Mesenteric fat pad (tissue), 1 donor: ENCODE measurements at places on chromosomes 12 and 14. TPM values are rescaled to one million over a fixed set of nuclear protein-coding genes. Genes with fewer than 3 reads are reported as not detected.

Gene ACOT6
- not detected for total RNA-seq

Gene NPFF
- total RNA-seq = not detected

Gene KLRC3
- not detected for total RNA-seq

Gene TMPRSS12
- total RNA-seq = not detected

Gene LALBA
- not detected for total RNA-seq

Gene MYH6
- total RNA-seq = not detected

Gene SDR9C7
- not detected for total RNA-seq

Gene FGD6
- 5.4 TPM for total RNA-seq

Gene WSCD2
- 0.42 TPM for total RNA-seq

Gene SLC6A13
- total RNA-seq = not detected

Gene AHNAK2
- total RNA-seq = 15.7 TPM

Gene RIMBP2
- 1.1 TPM for total RNA-seq

Gene CAPZA3
- not detected for total RNA-seq

Gene C12orf50
- total RNA-seq = 0.13 TPM

Gene TSPAN11
- total RNA-seq = 1.4 TPM

Gene BICDL1
- 0.39 TPM for total RNA-seq

Gene KRT71
- not detected for total RNA-seq

Gene CIROP
- total RNA-seq = not detected

Gene KLHDC1
- 7.8 TPM for total RNA-seq

Gene BEST3
- total RNA-seq = not detected

Gene WNT1
- total RNA-seq = not detected

Gene DLGAP5
- total RNA-seq = not detected

Gene OAS2
- 36.6 TPM for total RNA-seq

Gene MDP1
- total RNA-seq = 10.3 TPM

Gene LRP1-AS
- not detected for total RNA-seq

Gene AMDHD1
- total RNA-seq = 0.42 TPM

Gene CFAP251
- 2.1 TPM for total RNA-seq

Gene ARMH4
- total RNA-seq = 3.4 TPM

Gene IQSEC3
- 8.1 TPM for total RNA-seq

Gene LRIG3
- total RNA-seq = 17.6 TPM

Gene TMEM119
- 13.0 TPM for total RNA-seq

Gene LGR5
- total RNA-seq = 0.22 TPM

Gene RAD9B
- total RNA-seq = 0.90 TPM

Gene EMP1
- 1,519 TPM for total RNA-seq

Gene ZFHX2
- total RNA-seq = 3.1 TPM

Gene OR6C2
- total RNA-seq = not detected

Gene FAM181A
- not detected for total RNA-seq

Gene TMEM132C
- total RNA-seq = 73.7 TPM

Gene FAM222A
- 2.7 TPM for total RNA-seq

Gene KCNH3
- 0.19 TPM for total RNA-seq

Gene CEBPE
- not detected for total RNA-seq
